Stimulated activated CD8-positive, alpha-beta memory T cell treated with anti-CD3 and anti-CD28 coated beads, Interleukin-15, amount 100 ng/mL, for 48 hours (primary cell): ENCODE measurements at places on chromosomes 2 and 18.

- DNase-seq, result no peak
These were observed 72.2 kb downstream of the CAB39 start for GRCh38 chr2:230784795-230785194.

DNA sequence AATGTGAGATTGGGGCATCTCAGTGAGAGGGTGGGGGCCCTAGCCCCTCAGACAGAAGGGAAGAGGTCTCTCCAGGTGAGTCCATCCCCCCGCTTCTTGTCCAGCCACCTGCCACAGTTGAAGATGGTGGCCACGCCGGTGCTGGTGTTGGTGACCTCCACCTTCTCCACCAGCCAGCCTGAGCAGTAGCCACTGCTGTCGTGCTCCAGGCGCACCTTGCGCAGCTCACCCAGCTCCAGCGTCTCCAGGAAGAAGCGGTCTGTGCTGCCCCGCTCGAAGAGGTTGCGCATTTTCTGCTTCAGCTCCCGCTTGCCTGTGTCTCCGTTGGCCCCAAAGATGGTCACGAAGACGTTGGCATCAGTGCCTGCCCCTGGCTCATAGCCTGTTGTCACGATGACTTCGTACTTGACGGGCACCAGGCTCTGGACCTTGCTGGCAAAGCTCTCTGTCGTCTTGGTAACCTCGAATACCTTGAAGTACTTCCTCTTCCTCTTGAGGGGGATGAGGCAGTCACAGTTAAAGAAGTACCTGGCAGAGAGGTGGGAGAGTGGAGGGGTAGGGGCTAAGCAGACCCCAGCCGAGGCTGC, 179.5 kb downstream of the LOXHD1 start:
- no peak for DNase-seq

- no peak for DNase-seq
These were observed 144.6 kb downstream of the CABLES1 start for GRCh38 chr18:23279931-23280330.

DNA sequence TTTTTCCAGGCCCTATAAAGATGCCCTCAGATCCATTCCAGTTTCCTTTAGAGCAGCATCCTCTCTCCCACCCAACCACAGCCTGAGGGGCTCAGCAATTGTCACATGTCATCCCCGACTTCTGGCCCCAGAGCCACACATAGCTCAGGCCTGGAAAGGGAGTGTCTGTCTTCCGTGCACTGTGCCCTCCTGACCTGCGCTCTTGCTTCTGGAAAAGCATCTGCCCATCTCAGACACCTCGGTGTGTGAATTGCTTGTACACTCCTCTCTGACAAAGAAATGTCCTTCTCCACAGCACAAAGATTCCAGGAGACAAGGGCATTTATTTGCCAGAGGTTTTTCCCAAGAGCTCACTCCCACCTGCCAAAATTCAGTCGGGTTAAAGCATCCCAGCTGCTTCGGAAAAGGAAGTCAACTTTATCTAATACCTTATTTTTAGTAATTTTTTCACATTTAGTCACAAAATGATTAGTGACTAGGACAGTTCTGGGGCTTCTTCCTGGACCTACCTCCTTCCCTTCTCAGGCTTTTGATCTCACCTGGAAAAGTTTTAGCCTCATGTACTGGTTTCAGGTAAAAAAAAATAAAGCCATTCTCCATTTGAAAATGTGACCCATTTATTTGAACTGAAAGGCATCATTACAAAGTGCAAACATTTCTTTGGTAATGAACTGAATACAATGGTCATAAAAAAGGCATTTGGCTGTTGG, 112.9 kb downstream of the PXDN start:
- DNase-seq, result no peak
